Kidney tubule cell (primary cell): ENCODE measurements at places on chromosomes 4 and X.
A peak's percentile ranks its signal among the peaks of the same experiment; 100 is the strongest.

DNA sequence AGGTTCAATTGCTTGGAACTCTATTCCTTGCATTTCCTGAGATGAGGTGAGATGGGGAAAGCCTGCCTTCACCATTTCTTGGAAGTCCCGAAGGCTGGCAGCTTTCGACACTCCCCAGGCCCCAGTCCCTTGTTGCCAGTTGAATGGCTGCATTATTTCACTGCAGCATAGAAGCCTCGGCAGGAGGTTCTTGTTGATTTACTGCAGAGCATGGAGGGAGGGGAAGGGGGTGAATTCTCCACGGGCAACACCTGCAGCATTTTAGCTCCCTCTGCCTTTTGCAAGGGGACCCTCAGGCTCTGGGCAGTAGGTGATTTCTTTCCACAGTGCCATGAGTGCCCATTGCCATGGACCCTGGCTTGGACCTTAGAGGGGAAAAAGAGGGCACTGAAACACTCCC lies 10.7 kb upstream of the BCLAF3 start:
- DNase-seq = no peak

- DNase-seq = no peak
Measured at GRCh38 chr4:141462361-141462760, 174.0 kb upstream of the IL15 start.

- no peak for DNase-seq
Measured at GRCh38 chr4:5330339-5330989, 279.2 kb downstream of the STK32B start.

GRCh38 chr4:905485-906338 lies 26.4 kb downstream of the GAK start:
- no peak for DNase-seq

GRCh38 chr4:165204462-165204830 lies 2.9 kb upstream of the KLHL2 start:
- DNase-seq = peak; percentile 57

- DNase-seq = no peak
Measured at GRCh38 chr4:86948276-86948675, 13.5 kb downstream of the AFF1 start.

DNA sequence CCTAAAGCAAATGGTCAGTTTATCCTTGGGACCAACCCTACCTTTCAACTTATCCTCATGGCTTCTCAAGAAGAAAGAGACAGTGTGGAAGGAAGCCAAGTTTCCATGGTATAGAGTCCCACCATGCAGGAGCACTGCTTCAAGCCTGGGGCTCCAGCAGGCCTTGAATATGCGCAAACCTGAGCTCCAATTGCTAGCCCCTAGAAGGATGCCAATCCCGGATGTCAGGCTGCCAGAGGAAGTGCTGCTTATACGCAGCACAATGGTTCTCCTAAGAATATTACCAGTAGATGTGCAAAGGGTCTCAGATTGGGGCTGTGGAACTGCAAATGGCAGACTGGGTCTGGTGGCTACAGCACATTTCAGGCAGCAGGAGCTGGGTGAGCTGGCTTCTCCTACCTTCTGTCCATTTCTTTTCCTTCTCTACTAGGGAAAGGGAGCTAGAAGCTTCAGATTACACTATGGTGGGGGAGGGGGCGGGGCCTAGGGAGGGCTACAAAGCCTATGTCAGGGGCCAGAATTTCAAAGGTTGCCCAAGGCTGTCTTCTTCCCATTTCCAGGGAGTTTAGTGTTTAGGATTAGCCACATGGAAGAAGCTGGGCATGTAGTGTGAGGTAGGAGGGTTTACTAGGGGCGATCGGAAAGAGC lies 40.7 kb upstream of the CITED1 start:
- DNase-seq = no peak

GRCh38 chr4:84957514-84958420 lies 8.7 kb downstream of the WDFY3 start:
- DNase-seq = peak; percentile 91

DNA sequence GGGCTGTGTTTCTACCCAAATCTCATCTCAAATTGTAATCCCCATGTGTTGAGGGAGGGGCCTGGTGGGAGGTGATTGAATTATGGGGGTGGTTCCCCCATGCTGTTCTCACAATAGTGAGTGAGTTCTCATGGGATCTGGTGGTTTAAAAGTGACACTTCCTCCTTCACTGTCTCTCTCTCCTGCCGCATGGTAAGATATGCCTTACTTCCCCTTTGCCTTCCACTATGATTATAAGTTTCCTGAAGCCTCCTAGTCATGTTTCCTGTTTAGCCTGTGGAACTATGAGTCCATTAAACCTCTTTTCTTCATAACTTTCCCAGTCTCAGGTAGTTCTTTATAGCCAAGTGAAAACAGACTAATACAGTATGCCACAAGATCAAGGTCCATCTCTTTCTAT lies 70.0 kb upstream of the MSX1 start:
- DNase-seq = no peak

GRCh38 chr4:110780538-110780937 lies 157.7 kb upstream of the PITX2 start:
- DNase-seq = no peak

- peak; percentile 39 for DNase-seq
Measured at GRCh38 chr4:183485411-183486160, 19.3 kb upstream of the ING2 start.

- DNase-seq = peak; percentile 95
Measured at GRCh38 chr4:37970702-37971101, 10.5 kb downstream of the PTTG2 start.

DNA sequence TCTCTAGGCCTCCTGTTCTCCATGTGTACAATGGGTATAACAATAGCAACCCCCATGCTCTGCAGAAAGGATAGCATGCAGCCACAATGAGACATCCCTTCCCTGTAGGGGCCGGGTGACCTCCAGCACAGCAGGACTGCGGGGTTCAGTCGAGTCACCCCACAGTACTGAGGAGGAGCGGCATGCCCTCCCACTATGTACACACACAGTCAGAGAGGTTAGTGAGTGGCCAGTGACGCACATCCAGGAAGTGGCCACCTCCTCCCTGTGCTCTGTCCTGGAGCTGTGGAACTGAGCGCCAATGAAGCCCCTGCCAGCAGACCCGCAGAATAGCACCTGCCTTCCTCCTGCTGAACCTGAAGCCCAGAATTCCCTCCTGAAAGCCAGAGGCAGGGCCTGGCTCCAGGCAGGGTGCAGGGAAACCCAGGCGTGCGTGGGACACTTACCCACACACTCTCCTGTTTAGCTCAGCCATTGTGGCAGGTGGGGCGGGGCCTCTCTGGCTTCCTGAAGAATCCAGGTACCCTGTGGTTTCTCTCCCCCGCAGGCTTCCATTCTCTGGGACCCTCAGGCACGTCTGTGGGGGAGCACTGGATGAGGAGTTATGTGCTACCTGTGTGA lies 50.0 kb downstream of the WFS1 start:
- no peak for DNase-seq

DNA sequence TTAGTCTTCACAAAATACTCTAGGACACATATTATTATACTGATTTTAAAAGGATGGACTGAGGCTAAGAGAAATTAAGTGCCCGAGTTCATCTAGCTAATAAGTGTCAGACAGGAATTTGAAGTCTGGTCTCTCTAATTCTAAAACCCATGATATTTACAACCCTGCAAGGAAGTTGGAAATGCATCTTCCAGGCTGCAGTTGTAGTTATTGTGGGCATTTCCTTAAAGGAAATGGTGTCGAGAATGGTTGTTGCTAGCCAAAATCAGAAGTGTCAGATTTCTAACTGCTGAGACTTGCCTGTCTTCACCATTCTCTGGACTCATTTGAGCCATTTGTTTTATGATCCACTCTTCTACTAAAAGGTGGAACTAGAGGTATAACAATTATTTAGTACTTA lies 82.5 kb downstream of the FAT4 start:
- no peak for DNase-seq

DNA sequence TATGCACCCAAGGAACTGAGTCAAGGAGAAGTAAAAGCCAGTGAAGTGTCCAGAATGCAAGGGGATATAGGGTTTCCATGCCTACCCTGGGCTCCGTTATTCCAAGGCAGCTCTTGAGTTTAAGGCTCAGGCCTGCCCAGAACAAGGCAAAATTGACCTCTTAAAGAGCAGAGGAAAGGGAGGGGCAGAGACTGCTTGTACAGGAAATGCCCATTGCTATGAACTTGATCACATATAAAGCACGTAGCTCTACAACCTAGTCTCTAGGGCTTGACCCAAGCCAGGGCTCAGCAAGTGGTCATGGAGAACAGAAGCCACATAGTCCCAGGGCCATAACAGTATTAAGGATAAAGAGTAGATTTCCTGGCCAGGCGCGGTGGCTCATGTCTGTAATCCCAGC lies 58.2 kb upstream of the MSN start:
- DNase-seq = no peak

DNA sequence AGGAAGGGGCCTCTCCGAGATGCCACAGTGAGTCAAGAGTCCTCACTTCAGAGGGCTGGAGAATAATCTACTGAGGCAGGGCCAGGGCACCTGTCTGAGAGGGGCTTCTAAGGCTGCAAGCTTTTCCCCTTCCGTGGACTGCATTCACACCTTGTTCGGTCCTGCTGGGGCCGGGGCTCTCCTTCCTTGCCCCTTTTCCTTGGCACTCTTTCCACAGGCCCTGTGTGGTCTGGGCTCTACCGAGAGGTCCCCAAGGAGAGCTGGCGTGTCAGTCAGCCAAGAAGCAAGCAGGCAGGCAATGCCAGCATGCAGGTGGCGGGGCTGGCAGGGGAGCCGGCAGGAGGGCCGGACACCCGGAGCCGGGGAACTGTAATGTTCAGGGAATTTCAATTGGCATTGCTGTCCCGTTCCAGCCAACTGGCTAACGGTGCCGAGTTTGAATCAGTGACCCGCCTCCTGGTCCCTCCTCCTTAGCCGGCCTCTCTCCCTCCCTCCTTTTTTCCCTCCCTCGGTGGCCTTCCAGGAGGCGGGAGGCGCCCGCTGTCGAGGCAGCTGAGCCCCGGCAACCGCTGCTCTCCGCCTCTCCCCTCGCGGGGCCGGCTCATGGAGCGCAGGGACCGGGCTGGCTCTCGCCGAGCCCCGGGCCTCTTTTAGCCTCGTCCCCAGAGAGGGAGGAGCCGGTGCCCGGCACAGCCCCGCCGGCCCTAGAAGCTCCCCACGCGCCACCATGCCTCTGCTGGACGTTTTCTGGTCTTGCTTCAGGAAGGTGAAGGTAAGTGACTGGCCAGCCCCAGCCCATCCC lies at the start of gene STARD8:
Gene STARD8 (plus strand): TSS at position 511 of the 802 bp plus-strand sequence. CDS start 217 bp downstream, at position 728.
- DNase-seq = peak; percentile 77

DNA sequence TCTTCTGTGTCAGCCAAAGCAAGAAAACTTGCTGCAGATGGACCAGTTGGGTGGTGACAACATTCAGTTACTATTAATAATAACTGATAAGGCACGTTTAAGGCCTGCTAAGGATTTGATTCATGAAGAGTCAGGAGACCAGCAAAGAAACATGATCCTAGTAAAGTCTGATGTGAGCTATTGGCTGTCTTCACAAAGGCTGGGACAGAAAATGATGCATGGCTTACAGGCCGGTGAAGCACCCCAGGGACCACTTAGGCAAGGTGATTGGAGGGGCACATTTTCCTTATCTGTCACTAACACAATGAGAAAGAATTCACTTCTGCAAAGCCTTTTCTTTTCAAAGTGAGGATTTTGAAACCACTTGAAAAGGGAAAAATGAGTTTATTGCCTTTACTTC lies 65.4 kb upstream of the TRPC3 start:
- DNase-seq = no peak

- no peak for DNase-seq
Measured at GRCh38 chr4:22003878-22004277, 55.3 kb upstream of the KCNIP4 start.

- no peak for DNase-seq
Measured at GRCh38 chr4:38090455-38091246, 130.5 kb downstream of the PTTG2 start.

DNA sequence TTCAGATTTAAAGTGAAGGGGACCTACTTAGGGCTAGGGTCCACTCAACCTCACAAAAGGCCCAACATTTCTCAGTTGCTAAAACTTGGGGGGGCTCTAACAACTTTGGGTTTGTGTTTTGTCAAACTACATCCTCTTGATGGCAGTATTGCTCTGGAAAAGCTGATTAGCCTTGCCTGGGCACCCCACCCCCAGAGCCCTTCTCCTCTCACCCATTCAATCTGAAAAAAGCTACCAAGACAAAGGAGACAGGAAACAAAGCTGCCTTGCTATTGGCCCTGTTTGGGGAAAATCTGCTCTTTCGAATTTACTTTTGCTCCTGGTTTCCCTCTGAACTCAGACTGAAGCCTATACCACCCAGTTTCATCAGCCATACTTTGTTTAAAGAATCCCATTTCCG lies 195.2 kb upstream of the STK26 start:
- no peak for DNase-seq

DNA sequence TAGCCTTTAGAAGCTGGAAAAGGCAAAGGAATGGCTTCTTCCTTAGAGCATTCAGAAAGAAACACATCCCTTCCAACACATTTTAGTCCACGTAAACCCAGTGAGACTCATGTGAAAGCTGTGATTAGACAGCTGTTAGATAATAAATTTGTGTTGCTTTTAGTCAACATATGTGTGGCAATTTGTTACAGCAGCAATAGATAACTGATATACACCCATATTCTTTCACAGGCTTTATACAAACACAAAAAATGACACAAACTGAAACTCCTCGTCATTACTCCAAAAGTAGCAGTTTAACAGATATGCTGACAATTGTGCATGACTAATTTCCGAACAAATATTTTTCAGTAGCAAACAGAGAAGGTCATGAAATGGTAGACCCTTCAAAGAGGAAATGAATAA lies 65.3 kb downstream of the ANTXR2 start:
- DNase-seq = no peak

DNA sequence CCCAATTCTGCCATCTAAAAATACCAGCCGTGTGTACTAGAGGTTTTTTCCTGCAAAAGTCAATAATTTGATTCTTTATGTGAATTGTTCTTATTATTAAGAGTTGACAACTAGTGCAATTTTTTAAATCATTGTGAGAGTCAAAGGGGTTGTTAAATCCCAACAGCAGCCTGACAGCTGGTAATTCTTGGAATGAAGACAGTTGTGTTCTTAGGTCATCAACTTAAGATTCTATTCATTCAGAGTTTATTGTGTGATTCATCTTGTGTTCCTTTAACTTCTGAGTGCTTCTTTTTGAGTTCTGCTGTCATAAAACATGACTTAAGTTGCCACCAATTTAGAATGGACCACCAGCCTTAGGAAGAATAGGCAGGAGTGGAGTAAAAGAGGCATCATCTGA lies 329.0 kb downstream of the NAF1 start:
- DNase-seq = no peak

- DNase-seq = peak; percentile 66
Measured at GRCh38 chr4:78370631-78371372, 180.8 kb upstream of the ANXA3 start.

DNA sequence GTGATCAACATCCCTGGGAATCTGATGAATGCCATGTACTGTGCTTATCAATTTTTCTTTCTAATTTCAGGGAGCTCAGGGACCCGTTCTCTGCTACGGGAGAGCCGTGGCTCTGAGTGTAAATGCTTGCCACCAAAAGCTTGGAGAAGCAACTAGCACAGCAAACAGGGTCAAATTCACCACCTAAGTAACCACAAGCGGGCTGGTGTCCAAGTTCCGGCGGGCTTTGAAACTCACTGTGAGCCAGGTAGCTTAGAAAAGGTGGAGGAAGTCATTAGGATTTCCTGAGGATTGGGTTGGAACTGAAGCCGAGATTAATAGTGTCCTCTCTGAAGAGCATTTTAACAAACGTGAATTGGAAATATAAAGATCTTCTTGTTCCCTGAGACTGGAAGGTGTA lies 87.2 kb downstream of the CLDN34 start:
- no peak for DNase-seq

GRCh38 chrX:101408532-101408841 lies 465 bp downstream of the HNRNPH2 start:
- DNase-seq = no peak

GRCh38 chr4:183242291-183242690 lies 77.8 kb downstream of the CLDN22 start:
- DNase-seq = no peak
